ENCODE measurements at places on chromosomes 6 and 20.

- no peak for DNase-seq
Measured at GRCh38 chr6:163651426-163651825, 236.9 kb downstream of the QKI start.

DNA sequence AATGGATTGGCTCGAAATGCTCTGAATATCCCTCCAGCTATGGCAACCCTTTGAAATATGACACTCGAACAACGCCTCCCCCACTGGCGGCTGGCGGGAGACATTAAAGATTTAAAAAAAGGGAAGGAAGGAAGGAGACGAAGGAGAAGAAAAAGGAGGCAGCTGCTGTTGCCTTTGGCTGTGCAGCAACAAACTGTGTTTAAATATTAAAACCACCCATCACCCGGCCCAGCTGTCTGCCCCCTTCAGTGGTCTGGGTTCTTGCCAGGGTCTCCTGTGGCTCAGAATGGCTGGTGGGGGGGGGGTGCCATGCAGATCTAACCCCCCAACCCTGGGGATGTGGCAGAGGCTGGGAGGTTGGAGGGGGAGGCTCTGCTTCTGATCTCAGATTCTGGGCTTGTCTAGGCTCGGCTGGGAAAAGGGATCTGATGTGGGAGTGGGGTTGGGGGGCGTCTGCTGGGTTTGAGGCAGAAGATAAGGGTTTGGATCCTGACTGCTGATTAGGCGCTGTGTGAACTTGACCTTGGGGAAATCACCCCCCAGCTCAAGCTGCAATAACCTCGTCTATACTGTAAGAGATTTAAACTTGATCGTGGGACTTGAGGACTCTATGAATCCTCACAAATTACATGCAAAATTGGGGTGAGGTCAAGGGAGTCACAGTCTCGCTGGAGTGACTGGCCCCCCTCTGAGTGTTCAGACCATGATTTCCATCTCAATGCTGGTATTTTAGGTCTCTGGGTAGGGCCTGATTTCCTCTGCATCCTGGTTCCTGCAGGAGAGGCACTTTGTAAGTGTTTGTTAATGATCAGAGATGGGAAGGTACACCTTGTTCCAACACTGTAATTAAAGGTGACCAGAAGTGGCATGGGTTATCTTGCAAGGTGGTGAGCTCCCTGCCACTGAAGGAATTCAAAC lies 40.3 kb upstream of the BLCAP start:
- peak; percentile 71 for DNase-seq

DNA sequence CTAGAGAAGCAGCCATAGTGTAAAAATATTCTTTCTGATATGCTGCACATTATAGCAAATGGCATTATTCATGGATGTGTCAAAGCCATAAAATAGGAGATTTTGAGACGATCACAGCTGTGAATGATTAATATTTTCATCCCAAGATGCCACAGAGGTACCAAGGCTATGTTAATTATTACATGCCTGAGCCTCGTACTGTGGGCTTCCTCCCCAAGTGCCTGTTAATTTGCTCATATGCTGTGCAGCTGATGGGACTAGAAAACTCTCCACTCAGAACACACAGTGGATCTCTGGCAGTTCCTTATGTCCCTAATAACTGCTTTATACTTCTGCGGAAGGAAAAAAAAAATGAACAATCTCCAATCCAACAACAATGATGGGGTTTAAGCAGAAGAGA lies 184.9 kb upstream of the TSHZ2 start:
- DNase-seq, result no peak

DNA sequence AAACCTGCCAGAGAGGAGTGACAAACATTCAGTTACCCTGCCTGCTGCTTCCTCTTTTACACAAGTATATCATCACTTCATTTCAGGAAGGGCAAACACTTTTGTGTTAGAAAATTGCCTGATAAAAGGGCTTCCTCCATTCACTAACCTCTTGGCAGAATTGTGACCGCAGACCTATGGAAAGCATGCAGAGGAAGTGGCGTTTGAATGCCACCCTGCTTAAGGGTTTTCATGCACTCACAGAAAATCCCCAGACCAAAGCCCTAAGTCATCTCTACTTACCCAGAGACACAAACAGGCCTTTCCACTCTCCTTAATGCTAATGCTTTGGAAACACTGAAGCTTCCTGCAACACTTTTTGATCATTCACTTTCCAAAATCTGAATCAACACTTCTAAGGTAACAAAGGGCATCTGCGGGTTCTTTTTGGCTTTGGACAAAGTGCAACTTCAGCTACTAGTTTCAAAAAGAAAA lies 22.1 kb upstream of the RALGAPA2 start:
- DNase-seq, result peak; percentile 83

DNA sequence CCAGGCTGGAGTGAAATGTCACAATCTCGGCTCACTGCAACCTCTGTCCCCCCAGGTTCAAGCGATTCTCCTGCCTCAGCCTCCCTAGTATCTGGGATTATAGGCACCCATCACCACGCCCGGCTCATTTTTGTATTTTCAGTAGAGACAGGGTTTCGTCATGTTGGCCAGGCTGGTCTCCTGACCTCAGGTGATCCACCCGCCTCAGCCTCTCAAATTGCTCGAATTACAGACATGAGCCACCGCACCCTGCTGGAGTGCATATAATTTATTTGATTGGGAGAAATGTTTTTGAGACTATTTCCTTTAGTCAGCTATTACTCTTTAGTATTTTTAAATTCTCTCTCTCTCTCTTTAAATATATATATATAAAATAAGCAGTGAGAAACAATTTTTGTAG lies 29.8 kb downstream of the FAM83B start:
- no peak for DNase-seq

GRCh38 chr6:164075981-164076615 lies 661.6 kb downstream of the QKI start:
- peak; percentile 21 for DNase-seq

GRCh38 chr6:159434410-159434809 lies 258.6 kb downstream of the SOD2 start:
- DNase-seq, result no peak

DNA sequence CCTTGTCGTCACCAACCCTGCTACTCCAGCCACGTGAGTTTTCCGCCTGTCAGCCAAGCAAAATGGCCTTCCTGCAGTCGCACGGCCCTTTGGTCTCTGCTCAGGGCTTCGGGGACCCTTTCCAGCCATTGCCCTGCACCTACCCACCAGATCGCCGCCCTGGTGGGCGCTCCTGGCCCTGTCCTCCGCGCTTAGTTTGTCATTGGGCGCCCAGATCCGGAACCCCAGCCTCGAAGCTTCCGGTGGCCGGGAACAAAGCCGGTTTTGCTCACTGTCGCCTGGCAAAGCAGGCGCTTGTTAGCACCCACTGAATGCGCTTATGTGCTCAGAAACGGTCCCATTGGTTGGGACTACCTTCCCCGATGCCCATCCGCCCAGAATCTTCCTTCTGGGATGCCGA lies 536 bp downstream of the ZFP57 start:
- no peak for DNase-seq

GRCh38 chr6:167523426-167523825 lies 198.5 kb downstream of the TTLL2 start:
- no peak for DNase-seq

GRCh38 chr6:45775026-45775697 lies 240.5 kb downstream of the CLIC5 start:
- DNase-seq, result no peak

GRCh38 chr20:313948-314347 lies 11.4 kb upstream of the SOX12 start:
- DNase-seq, result no peak

GRCh38 chr6:91538622-91539021 lies 951.8 kb upstream of the MAP3K7 start:
- DNase-seq, result no peak

DNA sequence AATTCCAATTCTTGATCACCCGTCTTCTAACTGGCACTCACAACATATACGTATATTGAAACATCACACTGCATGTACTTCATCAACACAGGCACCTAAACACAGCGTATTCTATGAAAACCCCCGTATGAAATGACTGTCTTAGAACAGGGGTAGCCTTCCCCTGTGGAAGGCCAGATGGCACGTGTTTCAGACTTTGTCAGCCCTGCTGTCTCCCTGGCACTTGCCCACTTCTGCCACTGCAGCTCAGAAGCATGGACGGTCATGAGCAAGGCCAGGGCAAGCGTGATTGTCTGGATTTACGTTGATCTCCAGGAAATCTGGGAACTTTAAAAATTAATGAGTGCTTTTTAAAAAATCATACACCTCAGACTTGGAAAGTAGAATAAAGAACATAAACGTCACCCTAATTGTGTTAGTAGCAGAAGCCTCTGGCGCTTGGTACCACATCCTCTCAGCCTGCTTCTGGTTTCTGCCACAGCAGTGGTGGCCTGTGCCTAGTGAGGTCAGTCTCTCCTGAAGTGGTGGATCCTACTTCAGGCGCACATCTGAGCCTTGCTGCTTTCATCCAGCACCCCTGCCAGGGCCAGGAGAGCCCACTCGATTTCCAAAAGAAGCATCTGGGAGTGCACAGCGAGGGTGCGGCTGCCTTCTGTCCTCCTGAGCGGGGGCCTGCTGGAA lies 18.3 kb downstream of the PDE10A start:
- DNase-seq, result no peak

DNA sequence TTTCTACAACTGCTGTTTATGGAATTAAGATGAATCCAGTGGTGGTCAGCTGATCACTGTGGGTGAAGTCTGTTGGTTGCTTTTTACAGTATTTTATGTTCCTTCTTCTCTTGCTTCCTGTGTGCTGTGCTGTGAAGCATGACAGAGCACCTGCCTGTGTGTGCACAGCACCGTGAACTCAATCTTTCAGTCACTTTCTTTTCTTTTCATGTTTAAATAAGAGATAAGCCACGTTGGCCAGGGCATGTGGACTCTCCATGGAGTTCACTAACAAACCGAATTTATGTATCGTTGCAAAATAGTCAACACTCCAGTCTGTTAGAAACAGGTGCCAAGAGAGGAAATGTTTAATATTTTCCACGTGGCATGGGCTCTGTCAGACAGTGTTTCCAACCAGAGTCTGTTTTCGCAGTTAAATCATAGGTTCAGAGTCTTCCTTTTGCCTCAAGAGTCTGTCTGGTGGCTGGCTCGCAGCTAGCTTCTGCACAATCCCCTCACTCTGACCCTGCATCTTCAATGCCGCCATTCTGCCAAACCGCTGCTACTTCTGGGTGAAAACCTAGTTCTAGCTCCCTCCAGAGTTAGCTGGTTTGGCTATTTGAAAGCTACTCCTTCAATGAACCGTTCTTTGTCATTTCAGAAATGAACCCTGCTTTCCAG lies 73.2 kb downstream of the QRSL1 start:
- DNase-seq, result no peak

GRCh38 chr20:33419140-33419974 lies 18.0 kb upstream of the CDK5RAP1 start:
- peak; percentile 25 for DNase-seq

- peak; percentile 7 for DNase-seq
Measured at GRCh38 chr6:44342489-44342888, at the start of gene SPATS1. SPATS1 (plus strand) TSS chr6:44342650; CDS start chr6:44343096, 446 bp downstream.

DNA sequence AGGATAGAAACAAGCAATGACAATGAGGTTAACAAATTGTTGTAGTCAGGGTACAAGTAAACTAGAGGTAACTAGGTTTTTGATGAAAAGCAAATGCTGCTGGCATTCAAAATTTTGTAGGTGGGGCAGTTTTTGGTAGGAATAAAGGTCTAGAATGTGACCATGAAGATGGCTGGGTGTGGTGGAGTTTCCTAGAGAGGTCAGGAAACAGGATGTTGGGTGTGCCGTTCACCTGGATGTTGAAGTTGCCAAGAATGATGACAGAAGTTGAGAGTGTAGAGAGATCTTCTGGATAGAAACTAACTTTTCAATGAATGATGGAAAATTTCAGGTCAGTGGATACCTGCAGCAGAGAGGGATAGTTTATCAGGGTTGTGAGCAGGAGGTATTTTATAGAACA lies 22.7 kb downstream of the MAPK14 start:
- no peak for DNase-seq

All from hematopoietic multipotent progenitor cell (in vitro differentiated cells).